Tibial nerve (tissue), 4 donors: ENCODE measurements at places on chromosomes 11 and 22. TPM values are rescaled to one million over a fixed set of nuclear protein-coding genes. Genes with fewer than 3 reads are reported as not detected.

DNA sequence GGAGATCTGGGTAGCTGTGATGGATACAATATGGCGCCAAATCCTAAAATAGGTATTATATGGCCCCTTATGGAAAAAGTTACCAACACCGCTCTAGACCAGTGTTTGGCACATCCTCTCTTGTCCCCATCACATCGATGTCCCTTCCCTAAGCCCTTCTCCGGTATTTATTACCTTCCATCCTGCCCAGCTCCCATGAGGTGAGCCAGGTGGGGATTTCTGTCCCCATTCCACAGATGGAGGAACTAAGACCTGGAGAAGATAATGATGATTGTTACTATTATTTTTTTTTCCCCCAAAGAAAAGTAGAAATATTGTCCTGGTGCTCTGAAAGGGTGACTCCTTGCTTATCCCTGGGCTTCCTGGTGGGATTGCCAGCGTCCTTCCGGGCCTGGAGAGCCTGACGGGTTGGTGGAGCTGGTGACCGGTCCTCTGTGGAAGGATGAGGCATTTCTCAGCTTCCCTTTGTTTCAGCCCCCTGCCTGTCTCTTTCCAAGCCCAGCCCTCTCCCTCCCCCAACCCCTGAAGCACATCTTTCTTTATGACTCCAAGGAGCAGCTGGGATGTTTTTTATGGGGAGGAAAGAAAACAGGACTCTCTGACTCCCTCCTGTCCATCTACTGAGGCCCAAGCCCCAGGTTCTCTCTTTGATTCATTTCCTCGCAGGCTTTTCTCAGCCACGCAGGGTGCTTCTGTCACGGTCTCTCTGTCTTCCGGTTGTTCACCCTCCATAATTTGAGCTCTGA, 65.4 kb downstream of the TP53I11 start:
- no peak overlapping the region for H3K27ac ChIP-seq
- no peaks in the 10 kb centered on the region for H3K4me1 ChIP-seq
- no peaks in the 10 kb centered on the region for H3K36me3 ChIP-seq
- no peaks in the 10 kb centered on the region for H3K27me3 ChIP-seq

DNA sequence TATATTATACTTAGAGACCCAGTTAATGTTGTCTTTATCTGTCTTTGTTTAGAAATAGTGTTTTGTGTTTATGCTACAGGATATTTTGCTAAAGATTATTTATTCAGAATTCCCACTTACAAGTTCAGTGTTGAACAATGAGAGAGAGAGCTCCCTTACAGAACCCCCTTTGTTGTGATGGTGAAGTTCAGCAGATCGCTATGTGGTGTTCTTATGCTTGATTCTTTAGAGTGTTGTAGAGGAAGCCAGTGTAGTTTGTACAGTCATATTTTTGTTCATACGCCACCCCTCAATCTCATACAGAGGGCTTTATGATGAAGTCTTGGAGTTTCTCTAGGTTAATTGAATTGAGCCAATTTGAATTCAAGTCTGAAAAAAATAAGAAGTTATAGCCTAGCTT, 150.2 kb downstream of the TMEM135 start:
- H3K4me1 ChIP-seq: peaks cover 13% of the 10 kb centered on the region
- no peaks in the 10 kb centered on the region for H3K36me3 ChIP-seq
- no peak overlapping the region for H3K4me3 ChIP-seq
- no peak overlapping the region for H3K27ac ChIP-seq

DNA sequence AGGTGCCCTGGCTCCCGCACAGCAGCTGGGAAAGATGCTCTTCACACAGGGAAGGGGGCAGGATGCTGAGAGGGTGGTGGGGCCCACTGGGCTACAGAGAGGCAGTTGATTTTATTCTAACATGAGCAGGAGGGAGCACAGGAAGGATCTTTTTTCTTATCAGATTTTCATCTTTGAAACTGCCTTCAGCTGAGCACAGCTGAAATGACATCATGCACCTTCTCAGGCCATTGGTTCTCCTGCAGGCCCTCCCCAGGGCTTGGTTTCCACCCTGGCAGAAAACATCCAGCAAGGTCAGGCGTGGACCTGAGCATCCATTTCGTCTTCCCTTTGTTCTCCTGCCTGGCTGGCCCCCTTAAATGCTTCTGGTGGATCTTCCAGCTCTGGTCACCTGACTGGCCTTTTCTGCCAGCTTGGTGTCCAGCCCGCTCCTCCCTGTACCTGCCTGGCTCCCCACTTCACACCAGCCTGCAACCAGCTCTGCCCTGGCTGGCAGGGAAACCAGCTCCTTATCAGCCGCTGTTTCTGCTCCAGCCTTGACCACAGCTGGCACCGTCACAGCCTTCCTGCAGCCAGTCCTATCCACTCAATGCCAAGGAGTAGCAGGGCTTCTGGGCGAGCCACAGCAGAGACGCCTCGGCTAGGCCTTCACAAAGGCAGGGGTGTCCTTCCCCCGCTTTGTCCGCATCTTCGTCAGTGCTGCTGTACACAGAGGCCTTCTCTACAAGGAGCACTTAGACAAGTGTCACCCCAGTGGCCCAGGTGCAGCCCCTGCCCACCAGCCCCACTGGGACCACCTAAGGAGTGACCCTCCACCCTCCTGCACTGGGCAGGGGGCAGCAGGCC, 36.5 kb downstream of the TOM1 start:
- DNase-seq: no peak
- H3K27ac ChIP-seq: no peak overlapping the region
- no peaks in the 10 kb centered on the region for H3K4me1 ChIP-seq
- no peak overlapping the region for H3K4me3 ChIP-seq
- no peaks in the 10 kb centered on the region for H3K27me3 ChIP-seq
- peaks cover 100% of the 10 kb centered on the region for H3K36me3 ChIP-seq

Gene DUSP8
- 3.9 TPM for total RNA-seq

Gene CBLIF
- not detected for total RNA-seq

DNA sequence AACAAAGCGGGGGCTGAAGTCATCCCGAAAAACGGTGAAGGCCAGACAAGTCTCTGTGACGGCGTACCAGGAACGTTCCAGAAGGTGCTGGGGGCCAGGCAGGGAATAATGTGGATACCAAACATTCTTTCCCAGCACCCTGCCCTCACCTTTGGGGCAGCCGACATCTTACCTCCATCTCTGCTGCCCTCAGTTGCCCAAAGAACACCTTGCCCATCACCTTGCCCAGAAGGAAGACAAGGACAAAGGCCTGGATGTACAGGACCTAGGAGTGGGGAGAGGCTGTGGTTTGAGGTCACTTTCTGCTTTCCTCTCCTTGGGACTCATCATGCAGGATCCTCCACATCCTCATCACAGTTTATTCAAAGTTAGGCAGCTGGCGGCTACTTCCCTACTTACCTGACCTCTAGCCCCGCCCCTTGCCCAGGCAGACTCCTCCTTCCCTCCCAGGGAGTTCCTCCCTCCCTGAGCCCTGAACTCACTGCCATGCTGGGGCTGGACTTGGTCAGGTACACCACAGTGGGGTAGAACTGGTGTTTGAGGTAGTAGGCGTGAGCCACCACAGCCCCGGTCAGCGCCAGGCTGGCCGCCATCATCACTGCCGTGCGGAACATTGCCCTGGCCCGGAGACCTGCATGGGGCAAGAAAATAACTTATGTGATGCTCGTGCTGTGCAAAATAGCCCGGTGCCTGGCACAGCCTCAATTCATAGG, 1.2 kb downstream of the SYVN1 start:
- peaks cover 49% of the 10 kb centered on the region for H3K36me3 ChIP-seq
- DNase-seq: no peak
- H3K4me3 ChIP-seq: peak overlapping the region; percentile 85
- H3K27ac ChIP-seq: peak overlapping the region; percentile 95
- H3K4me1 ChIP-seq: peaks cover 19% of the 10 kb centered on the region
- H3K27me3 ChIP-seq: no peaks in the 10 kb centered on the region

GRCh38 chr11:78290293-78291176, 101.8 kb downstream of the USP35 start:
- peak; percentile 88 for DNase-seq
- H3K4me3 ChIP-seq: no peak overlapping the region
- peak overlapping the region; percentile 87 for H3K27ac ChIP-seq
- no peaks in the 10 kb centered on the region for H3K27me3 ChIP-seq
- no peaks in the 10 kb centered on the region for H3K4me1 ChIP-seq

DNA sequence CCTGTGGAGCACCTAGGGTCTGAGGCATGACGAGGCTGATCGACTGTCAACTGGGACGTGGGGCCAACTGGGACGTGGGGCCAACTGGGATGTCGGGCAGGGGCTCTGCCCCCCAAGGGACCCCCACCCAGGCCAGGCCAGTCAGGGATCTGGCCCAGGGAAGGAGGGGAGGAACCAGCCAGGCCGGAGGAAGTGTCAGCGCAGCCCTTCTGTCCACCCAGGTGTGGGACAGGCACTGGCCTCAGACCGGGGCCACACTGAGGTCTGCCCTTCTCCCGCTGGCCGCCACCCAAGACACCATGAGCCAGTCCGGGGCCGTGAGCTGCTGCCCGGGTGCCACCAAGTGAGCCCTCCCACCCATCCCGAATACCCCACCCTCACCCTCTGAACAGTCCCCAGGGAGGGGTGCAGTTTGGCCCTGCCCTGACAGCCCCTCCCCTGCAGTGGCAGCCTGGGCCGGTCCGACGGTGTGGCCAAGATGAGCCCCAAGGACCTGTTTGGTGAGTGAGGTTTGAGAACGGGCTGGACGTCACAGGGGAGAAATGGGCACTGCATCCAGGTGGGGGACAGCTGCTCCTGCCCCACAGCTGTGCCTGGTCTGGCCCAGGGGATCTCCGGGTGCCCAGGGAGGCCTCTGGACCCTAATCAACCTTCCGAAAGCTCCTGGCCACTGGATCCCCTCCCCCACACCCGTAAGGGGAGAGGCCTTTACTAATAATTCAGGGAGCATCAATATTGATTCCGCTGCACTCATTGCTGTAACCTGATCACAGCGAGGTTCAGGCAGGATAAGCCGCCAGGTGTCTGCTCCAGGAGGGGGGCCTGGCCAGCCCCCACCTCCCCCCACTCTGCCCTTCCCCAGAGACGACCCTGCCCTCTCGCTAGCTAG, 3.3 kb downstream of the EPS8L2 start:
- no peak overlapping the region for H3K4me3 ChIP-seq
- DNase-seq: no peak
- H3K27me3 ChIP-seq: no peaks in the 10 kb centered on the region
- peaks cover 6% of the 10 kb centered on the region for H3K36me3 ChIP-seq
- H3K27ac ChIP-seq: peak overlapping the region; percentile 87

Gene MEI1
- under 0.01 TPM for total RNA-seq

DNA sequence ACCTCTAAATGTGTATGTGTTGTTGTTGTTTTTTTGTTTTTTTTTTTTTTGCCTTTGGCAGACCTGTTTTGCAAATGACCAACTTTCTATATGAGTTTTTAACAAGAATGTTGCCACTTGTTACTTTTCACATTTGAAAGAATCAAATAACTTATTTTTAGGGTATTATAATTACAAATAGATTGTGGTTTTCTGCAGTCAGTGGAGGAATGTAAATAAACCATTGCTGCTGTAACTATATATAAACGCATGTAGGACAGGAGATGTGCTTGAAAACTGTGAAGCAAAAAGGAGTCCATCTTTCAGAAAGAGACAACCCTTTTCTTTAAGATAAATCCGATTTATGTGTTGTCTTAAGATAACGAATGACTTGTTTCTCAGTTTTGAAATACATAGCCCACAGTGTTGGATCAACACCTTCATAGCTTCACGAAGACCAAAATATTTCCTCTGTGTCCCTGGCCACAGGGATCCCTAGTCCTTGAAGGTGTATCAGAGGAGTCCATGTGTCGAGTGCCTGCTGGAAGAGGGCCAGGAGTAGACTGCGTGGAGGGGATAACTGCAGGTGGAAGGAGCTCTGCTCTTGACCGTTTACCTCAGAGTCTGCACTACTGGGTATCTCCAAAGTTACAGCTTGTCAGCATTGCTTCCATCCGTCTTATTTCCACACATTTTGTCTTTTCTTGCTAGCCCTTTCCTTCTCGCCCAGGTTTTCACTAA, 24.7 kb downstream of the TNRC6B start:
- no peaks in the 10 kb centered on the region for H3K27me3 ChIP-seq
- peaks cover 21% of the 10 kb centered on the region for H3K4me1 ChIP-seq
- no peak overlapping the region for H3K27ac ChIP-seq
- DNase-seq: no peak

- H3K36me3 ChIP-seq: no peaks in the 10 kb centered on the region
- peaks cover 3% of the 10 kb centered on the region for H3K4me1 ChIP-seq
- no peak for DNase-seq
- H3K27me3 ChIP-seq: no peaks in the 10 kb centered on the region
- no peak overlapping the region for H3K27ac ChIP-seq
- H3K4me3 ChIP-seq: no peak overlapping the region
These were observed 224.4 kb upstream of the POU2AF2 start for GRCh38 chr11:111021131-111021530.

DNA sequence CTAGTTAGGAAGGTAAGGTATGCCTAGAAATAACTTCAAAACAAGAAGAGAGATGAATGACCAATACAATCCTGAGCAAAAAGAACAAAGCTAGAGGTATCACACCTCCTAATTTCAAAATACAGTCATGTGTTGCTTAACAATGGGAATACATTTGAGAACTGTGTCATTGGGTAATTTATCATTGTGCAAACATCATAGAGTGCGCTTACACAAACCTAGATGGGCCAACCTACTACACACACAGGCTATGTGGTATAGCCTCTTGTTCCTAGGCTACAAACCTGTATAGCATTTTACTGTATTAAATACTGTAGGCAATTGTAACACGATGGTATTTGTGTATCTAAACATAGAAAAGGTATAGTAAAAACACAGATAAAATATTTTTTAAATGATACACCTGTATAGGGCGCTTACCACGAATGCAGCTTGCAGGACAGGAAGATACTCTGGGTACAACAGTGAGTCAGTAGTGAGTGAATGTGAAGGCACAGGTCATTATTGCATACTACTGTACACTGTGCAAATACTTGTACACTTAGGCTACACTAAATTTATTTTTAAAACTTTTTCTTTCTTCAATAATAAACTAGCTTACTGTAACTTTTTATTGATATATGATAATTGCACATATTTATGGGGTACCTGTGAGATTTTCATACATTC, 48.2 kb downstream of the STK33 start:
- DNase-seq: no peak
- H3K27me3 ChIP-seq: no peaks in the 10 kb centered on the region
- H3K36me3 ChIP-seq: no peaks in the 10 kb centered on the region
- H3K4me1 ChIP-seq: no peaks in the 10 kb centered on the region
- no peak overlapping the region for H3K27ac ChIP-seq

- H3K4me3 ChIP-seq: no peak overlapping the region
- H3K27ac ChIP-seq: peak overlapping the region; percentile 90
- H3K36me3 ChIP-seq: peaks cover 91% of the 10 kb centered on the region
- DNase-seq: no peak
These were observed 52.9 kb downstream of the SGSM3 start for GRCh38 chr22:40423310-40423688.

- DNase-seq: no peak
- H3K27me3 ChIP-seq: no peaks in the 10 kb centered on the region
- H3K4me1 ChIP-seq: no peaks in the 10 kb centered on the region
- H3K36me3 ChIP-seq: no peaks in the 10 kb centered on the region
- no peak overlapping the region for H3K27ac ChIP-seq
These were observed 84.3 kb upstream of the MTMR2 start for GRCh38 chr11:96008161-96008720.

- no peak overlapping the region for H3K27ac ChIP-seq
- no peaks in the 10 kb centered on the region for H3K27me3 ChIP-seq
- DNase-seq: no peak
- peaks cover 8% of the 10 kb centered on the region for H3K4me1 ChIP-seq
- no peaks in the 10 kb centered on the region for H3K36me3 ChIP-seq
These were observed 12.5 kb upstream of the C1QTNF4 start for GRCh38 chr11:47606731-47607130.

GRCh38 chr11:61034704-61035525, 63.4 kb downstream of the CD6 start:
- H3K4me1 ChIP-seq: no peaks in the 10 kb centered on the region
- no peak for DNase-seq
- no peak overlapping the region for H3K27ac ChIP-seq
- H3K27me3 ChIP-seq: no peaks in the 10 kb centered on the region
- no peaks in the 10 kb centered on the region for H3K36me3 ChIP-seq
- no peak overlapping the region for H3K4me3 ChIP-seq

GRCh38 chr11:122832721-122833470, 5.4 kb upstream of the CRTAM start:
- no peak overlapping the region for H3K4me3 ChIP-seq
- no peaks in the 10 kb centered on the region for H3K27me3 ChIP-seq
- no peak overlapping the region for H3K27ac ChIP-seq
